ENCODE measurements at places on chromosomes 16 and 17. TPM values are rescaled to one million over a fixed set of nuclear protein-coding genes. Genes with fewer than 3 reads are reported as not detected.
A peak's percentile ranks its signal among the peaks of the same experiment; 100 is the strongest.

DNA sequence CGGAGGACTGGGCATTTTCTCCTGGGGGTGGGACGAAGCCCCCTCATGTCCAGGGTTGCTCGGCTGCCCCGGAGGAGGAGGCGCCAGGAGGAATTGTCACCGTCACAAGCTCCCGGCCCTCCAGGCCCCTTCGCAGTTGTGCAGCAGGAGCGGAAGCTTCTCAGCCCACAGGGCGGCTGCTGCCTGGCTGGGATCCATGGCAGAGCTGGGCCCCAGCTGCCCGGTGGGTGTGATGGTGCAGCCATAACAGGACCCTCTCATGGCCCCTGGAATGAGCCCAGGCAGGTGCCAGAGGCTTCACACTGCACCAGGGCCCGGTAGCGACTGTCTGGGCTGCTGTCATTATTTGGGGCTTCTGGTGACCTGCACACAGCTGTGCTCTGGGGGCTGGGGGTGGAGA, 54.9 kb upstream of the GNG13 start:
- no peaks in the 10 kb centered on the region for H3K27me3 ChIP-seq
- no peaks in the 10 kb centered on the region for H3K36me3 ChIP-seq
- H3K4me3 ChIP-seq = no peak overlapping the region
- DNase-seq = no peak
- no peaks in the 10 kb centered on the region for H3K4me1 ChIP-seq
- H3K27ac ChIP-seq = no peak overlapping the region

MEFV gene
- total RNA-seq = not detected

GRCh38 chr17:59827721-59828477, 64.8 kb downstream of the TUBD1 start:
- DNase-seq = no peak
- H3K4me3 ChIP-seq = no peak overlapping the region
- H3K27ac ChIP-seq = peak overlapping the region; percentile 81
- no peaks in the 10 kb centered on the region for H3K27me3 ChIP-seq

GRCh38 chr16:87924811-87925670, 11.3 kb downstream of the CA5A start:
- no peak overlapping the region for H3K4me3 ChIP-seq
- H3K36me3 ChIP-seq = no peaks in the 10 kb centered on the region
- DNase-seq = no peak
- H3K27me3 ChIP-seq = no peaks in the 10 kb centered on the region

GRCh38 chr17:36534840-36535668, at the start of the genes MYO19 and PIGW:
MYO19 (minus strand) TSS chr17:36534868; CDS start chr17:36532538, 2,330 bp downstream.
PIGW (plus strand) TSS chr17:36534987; CDS start chr17:36537102, 2,115 bp downstream.
- no peaks in the 10 kb centered on the region for H3K27me3 ChIP-seq
- peak; percentile 97 for DNase-seq
- H3K36me3 ChIP-seq = peaks cover 42% of the 10 kb centered on the region
- H3K27ac ChIP-seq = peak within 1 kb of the TSS; percentile 67
